ENCODE measurements at places on chromosomes 4 and X.
A peak's percentile ranks its signal among the peaks of the same experiment; 100 is the strongest.

- peak overlapping the region; percentile 79 for H3K4me3 ChIP-seq
- no peak for DNase-seq
- H3K36me3 ChIP-seq: peaks cover 8% of the 10 kb centered on the region
- no peaks in the 10 kb centered on the region for H3K27me3 ChIP-seq
- H3K27ac ChIP-seq: no peak overlapping the region
- H3K4me1 ChIP-seq: peaks cover 51% of the 10 kb centered on the region
These were observed 1.1 kb upstream of the CCNQ start for GRCh38 chrX:153600032-153600373.

DNA sequence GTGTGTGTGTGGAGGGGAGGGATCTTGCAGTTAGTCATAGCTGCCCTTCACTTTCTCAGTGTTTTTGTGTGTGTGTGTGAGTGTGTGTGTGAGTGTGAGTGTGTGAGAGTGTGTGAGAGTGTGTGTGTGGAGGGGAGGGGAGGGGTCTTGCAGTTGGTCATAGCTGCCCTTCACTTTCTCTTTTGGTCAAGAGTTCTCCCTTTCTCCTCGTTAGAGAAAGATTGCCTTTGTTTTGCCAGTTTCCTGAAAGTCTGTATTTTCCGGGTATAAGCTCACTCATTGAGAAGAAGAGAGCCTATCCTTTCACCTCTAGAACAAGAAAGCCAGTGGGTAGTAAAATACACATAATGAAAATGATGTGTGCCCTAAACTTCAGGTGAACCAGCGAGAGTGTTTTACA, 75.2 kb upstream of the ENPP6 start:
- DNase-seq: no peak
- peaks cover 13% of the 10 kb centered on the region for H3K4me1 ChIP-seq
- no peaks in the 10 kb centered on the region for H3K27me3 ChIP-seq
- H3K27ac ChIP-seq: no peak overlapping the region

- no peak overlapping the region for H3K27ac ChIP-seq
- no peaks in the 10 kb centered on the region for H3K27me3 ChIP-seq
- H3K4me1 ChIP-seq: no peaks in the 10 kb centered on the region
- no peak overlapping the region for H3K4me3 ChIP-seq
- DNase-seq: no peak
These were observed 66.0 kb downstream of the MAGEC1 start for GRCh38 chrX:141969706-141970105.

GRCh38 chrX:13090339-13091110, 46.1 kb upstream of the FAM9C start:
- no peaks in the 10 kb centered on the region for H3K27me3 ChIP-seq
- peak overlapping the region; percentile 22 for H3K4me3 ChIP-seq
- peaks cover 72% of the 10 kb centered on the region for H3K4me1 ChIP-seq
- no peaks in the 10 kb centered on the region for H3K36me3 ChIP-seq
- H3K27ac ChIP-seq: peak overlapping the region; percentile 82
- DNase-seq: no peak

- H3K4me1 ChIP-seq: no peaks in the 10 kb centered on the region
- H3K36me3 ChIP-seq: no peaks in the 10 kb centered on the region
- no peak for DNase-seq
- H3K27ac ChIP-seq: no peak overlapping the region
- H3K27me3 ChIP-seq: no peaks in the 10 kb centered on the region
- H3K4me3 ChIP-seq: no peak overlapping the region
These were observed 45.5 kb downstream of the ETNPPL start for GRCh38 chr4:108717386-108717785.

GRCh38 chr4:185752872-185753271, 59.1 kb downstream of the SORBS2 start:
- H3K27ac ChIP-seq: no peak overlapping the region
- no peak overlapping the region for H3K4me3 ChIP-seq
- no peaks in the 10 kb centered on the region for H3K36me3 ChIP-seq

GRCh38 chr4:17561195-17561909, 15.6 kb upstream of the LAP3 start:
- DNase-seq: no peak
- no peaks in the 10 kb centered on the region for H3K36me3 ChIP-seq
- no peak overlapping the region for H3K27ac ChIP-seq
- no peaks in the 10 kb centered on the region for H3K27me3 ChIP-seq

DNA sequence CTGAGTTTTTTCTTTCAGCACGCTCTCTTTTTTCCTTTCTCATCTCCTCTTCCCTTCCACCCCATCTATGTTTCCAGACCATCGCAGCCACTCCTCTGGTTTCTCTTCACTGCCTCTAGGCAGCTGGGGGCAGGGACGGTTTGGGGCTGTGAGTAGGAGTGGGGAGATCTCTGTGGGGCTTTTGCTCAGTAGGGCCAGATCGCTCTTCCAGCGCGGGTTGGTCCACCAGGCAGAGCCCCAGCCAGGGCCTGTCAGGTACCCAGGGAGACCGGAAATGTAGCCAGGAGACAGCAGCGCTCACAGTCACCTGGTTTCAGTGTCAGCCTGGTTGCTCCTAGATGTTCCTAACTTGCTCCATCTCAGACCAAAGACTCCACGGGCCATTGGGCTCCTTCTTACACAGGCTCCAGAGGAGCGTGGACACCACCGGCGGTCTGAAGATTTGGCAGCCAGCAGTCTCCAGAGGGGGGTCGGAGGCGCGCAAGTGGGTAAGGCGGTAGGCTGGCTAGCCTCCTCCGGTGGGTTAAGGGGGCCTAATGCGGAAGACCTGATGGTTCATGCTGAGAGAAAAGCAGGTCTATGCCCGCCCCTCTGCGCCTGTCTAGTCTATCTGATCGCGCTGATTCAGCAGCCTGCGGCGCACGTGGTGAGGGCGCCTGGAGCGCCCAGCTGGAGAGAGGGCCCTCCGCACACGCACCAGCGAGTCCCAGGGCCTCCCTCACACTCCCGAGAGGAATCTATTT, 1.8 kb downstream of the FGF5 start:
- H3K4me1 ChIP-seq: peaks cover 21% of the 10 kb centered on the region
- H3K36me3 ChIP-seq: no peaks in the 10 kb centered on the region
- H3K27me3 ChIP-seq: peaks cover 81% of the 10 kb centered on the region

DNA sequence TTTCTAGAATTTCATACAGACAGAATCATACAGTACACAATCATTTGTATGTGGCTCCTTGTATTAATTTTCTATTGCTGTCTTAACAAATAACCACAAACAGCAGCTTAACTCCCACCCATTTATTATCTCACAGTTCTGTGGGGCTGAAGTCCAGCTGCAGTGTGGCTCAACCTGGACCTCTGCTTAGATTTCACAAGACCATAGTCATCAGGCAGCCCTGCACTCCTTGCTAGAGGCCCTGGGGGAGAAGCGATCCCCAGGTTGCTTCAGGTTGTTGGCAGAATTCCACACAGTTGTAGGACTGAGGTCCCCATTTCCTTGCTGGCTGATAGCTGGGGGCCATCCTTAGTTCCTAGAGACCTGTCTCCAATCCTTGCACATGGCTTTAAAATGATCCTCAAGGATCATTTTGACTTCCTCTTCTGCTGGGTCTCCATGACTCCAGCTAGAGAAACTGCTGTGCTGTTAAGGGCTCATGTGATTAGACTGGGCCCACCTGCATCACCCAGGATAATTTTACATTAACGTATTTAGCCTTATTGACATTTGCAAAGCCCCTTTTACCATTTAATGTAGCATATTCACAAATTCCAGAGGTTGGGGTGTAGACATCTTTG, 60.9 kb upstream of the SMAD1 start:
- no peaks in the 10 kb centered on the region for H3K36me3 ChIP-seq
- no peak overlapping the region for H3K4me3 ChIP-seq
- no peak overlapping the region for H3K27ac ChIP-seq
- DNase-seq: no peak

GRCh38 chr4:153013202-153013977, 77.3 kb downstream of the FHDC1 start:
- no peaks in the 10 kb centered on the region for H3K27me3 ChIP-seq
- H3K4me1 ChIP-seq: no peaks in the 10 kb centered on the region
- no peak overlapping the region for H3K4me3 ChIP-seq
- H3K36me3 ChIP-seq: no peaks in the 10 kb centered on the region
- no peak overlapping the region for H3K27ac ChIP-seq

- no peaks in the 10 kb centered on the region for H3K36me3 ChIP-seq
- H3K27ac ChIP-seq: no peak overlapping the region
- no peaks in the 10 kb centered on the region for H3K27me3 ChIP-seq
- no peak overlapping the region for H3K4me3 ChIP-seq
- no peak for DNase-seq
These were observed 32.7 kb downstream of the ACE2 start for GRCh38 chrX:15567886-15568616.

DNA sequence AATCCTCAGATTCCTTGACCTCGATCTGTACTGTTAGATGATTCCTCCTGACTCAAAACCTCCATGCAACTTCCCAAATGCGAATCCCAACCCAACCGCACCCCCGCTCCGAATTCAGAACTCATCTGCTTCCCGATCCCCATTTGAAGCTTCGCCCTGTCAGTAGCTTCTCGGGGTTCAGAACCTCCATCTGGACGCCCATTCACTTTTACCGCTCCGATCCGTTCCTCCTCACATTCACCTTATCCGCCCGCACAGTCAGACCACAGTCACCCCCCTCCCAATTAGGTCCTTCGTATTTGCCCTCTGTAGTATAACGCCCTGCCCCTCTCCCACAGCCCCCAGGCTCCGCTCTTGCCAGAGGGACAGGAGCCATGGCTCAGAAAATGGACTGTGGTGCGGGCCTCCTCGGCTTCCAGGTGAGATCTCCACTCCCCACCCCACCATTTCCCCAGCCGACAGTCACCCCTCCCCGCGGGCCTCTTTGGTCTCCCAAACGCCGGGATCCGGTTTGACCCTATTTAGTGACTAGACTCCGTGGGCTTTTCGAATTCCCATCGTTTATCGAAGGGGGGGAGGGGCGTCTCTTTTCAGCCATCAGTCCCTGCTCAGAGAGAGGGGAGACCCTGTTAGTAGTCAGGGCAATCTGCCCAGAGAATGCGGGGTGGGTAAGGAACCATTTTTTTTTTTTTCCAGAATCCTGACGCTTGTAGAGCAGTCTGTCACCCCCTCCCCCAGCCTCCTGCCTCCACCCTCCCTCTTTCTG, 691 bp downstream of the MAGED1 start:
- H3K27me3 ChIP-seq: no peaks in the 10 kb centered on the region
- H3K27ac ChIP-seq: no peak overlapping the region
- DNase-seq: no peak
- peaks cover 25% of the 10 kb centered on the region for H3K4me1 ChIP-seq
- H3K36me3 ChIP-seq: peaks cover 6% of the 10 kb centered on the region
- H3K4me3 ChIP-seq: peak overlapping the region; percentile 65

- no peaks in the 10 kb centered on the region for H3K27me3 ChIP-seq
- H3K36me3 ChIP-seq: no peaks in the 10 kb centered on the region
- no peak for DNase-seq
- H3K27ac ChIP-seq: no peak overlapping the region
- H3K4me3 ChIP-seq: no peak overlapping the region
These were observed 507.8 kb upstream of the INTU start for GRCh38 chr4:127124919-127125318.

- peaks cover 13% of the 10 kb centered on the region for H3K36me3 ChIP-seq
- H3K27ac ChIP-seq: peak overlapping the region; percentile 92
- no peak for DNase-seq
These were observed 22.8 kb downstream of the GPRIN3 start for GRCh38 chr4:89284828-89285227.

GRCh38 chrX:12956704-12957534, 18.0 kb upstream of the TMSB4X start:
- DNase-seq: peak; percentile 88
- peak overlapping the region; percentile 47 for H3K4me3 ChIP-seq
- no peaks in the 10 kb centered on the region for H3K36me3 ChIP-seq
- peaks cover 84% of the 10 kb centered on the region for H3K4me1 ChIP-seq
- no peaks in the 10 kb centered on the region for H3K27me3 ChIP-seq

DNA sequence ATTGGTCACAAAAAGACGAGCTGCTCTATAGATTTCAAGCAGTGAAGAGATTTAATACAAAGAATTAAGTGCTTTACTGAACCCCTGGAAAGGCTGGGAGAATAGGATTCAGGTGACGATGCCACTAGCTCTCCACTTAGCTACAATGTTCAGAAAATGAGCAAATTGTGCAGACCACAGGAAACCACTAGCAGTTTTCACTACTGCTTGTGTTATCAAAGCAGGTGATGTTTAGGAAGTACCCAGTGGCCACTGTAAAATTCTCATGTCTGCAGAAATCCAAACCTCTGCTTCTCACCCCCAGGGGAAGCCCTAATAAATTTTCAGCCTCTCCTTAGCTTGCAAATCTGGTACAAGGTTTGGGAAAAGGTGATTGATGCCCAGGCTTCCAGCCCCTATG, 165.1 kb downstream of the IL1RAPL1 start:
- no peaks in the 10 kb centered on the region for H3K27me3 ChIP-seq
- no peak overlapping the region for H3K4me3 ChIP-seq
- no peaks in the 10 kb centered on the region for H3K4me1 ChIP-seq

DNA sequence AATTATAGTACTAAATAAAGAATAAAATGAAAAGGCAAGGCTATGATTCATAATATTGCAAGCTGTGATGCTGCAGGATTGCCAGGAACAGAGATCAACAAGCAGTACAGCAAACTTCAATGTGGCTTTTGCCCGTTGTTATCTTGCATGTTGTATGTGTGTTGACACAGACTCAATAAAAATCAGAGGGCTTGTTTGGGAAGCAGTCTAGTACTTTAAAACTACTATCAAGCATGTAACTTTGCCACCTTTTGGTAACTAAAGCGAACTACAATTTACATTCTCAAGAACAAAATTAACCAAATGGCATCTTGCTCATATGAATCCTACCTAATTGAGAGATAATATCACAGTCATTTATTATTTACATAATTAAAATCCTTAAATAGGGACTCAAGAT, 79.8 kb upstream of the GPM6A start:
- no peak overlapping the region for H3K27ac ChIP-seq
- no peaks in the 10 kb centered on the region for H3K27me3 ChIP-seq
- DNase-seq: no peak
- no peak overlapping the region for H3K4me3 ChIP-seq
- H3K36me3 ChIP-seq: no peaks in the 10 kb centered on the region
- no peaks in the 10 kb centered on the region for H3K4me1 ChIP-seq
